ENCODE measurements at places on chromosomes 4 and X. TPM values are rescaled to one million over a fixed set of nuclear protein-coding genes. Genes with fewer than 3 reads are reported as not detected.

GRCh38 chr4:80619070-80619674, 283.6 kb downstream of the CFAP299 start:
- DNase-seq: no peak

GRCh38 chr4:40750461-40751258, 905 bp downstream of the NSUN7 start:
- peak; percentile 3 for DNase-seq

- DNase-seq: peak; percentile 55
Observed at GRCh38 chr4:39613093-39613656, 25.5 kb downstream of the SMIM14 start.

DNA sequence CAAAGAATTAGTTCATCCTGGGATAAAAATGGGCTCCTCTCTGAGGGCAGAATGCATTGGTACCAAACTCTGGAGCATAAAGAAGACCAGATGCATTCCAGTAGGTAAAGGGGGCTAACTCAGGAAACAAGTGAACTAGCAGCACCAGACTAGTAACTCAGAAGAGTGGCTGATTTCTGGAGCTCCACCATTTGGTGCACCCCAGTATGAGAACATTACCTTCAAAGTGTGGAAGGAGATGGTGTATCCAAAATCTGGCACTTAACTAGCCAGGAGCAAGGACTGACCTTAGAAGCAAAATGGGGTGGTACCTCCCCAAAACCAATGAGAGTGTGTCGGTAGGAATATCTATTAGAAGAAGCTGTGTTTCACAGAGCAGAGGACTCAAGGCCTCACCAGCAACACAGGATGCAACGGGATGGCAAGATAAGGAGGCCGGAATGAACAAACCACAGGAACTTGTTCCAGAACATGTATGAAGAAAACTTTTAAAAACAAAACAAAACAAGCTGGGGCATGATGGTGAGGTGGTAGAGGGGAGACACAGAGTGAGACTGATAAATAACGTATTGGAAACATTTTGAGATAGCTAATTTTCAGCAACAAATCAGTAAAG, 142.3 kb downstream of the INPP4B start:
- DNase-seq: no peak

DNA sequence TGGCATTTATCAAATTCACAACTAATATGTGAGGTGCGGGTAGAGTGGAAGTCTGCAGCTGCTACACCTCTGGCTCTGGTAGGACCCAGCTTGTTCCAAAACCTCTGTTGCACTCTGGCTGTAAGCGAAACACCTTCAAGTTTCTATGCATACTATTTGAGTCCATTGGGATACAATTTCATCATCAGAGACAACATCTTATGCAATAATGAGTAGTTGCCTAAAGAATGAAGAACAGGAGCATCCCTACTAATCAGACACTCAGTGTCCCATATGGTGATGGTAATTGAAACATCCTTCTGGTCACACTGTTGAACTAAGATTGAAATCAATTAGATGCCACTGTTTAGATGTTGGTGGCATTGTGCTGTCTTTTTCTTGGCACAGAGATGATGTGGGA, 178.4 kb downstream of the MGST2 start:
- peak; percentile 29 for DNase-seq

GRCh38 chr4:88865046-88865445, 167.4 kb upstream of the NAP1L5 start:
- DNase-seq: peak; percentile 30

DNA sequence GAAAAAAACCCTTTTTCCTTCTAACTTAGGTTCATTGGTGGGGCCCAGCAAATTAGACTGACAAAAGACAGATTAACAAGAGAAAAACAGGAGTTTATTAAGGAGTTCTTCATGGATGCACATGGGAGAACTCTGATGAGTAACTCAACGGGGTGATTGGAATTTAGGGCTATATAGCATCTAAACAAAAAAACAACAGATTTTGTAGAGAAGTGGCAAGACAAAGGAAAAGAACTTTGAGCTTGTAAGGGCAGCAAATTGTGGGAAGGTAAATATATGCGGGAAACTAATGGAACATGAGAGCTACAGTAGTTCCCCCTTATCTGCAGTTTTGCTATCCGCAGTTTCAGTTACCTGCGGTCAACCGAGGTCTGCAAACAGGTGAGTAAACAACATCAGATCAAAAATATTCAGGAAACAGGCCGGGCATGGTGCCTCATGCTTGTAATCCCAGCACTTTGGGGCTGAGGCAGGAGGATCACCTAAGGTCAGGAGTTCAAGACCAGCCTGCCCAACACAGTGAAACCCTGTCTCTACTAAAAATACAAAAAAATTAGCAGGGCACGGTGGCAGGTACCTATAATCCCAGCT, 573.6 kb downstream of the ADGRL3 start:
- no peak for DNase-seq

- no peak for DNase-seq
Observed at GRCh38 chr4:2820216-2820982, 23.2 kb upstream of the ADD1 start.

DNA sequence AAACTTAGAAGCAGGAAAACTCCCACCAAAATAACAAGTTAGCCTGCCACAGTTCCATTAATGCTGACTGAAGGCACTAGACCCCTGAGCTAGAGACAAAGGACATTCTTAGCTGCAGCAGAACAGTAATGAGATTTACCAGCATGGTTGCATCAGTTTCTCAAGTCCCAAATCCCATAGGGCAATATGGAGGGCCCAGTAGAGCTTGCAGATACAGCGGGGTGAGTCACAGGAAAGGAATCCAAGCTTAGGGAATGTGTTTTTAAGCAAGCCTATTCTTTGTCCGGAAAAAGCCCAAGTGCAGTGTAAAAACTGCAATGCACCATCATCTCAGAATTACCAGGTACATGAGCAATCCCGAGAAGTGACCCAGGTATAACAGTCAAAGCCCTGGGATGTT, 51.3 kb upstream of the EXOC1L start:
- DNase-seq: peak; percentile 90

DNA sequence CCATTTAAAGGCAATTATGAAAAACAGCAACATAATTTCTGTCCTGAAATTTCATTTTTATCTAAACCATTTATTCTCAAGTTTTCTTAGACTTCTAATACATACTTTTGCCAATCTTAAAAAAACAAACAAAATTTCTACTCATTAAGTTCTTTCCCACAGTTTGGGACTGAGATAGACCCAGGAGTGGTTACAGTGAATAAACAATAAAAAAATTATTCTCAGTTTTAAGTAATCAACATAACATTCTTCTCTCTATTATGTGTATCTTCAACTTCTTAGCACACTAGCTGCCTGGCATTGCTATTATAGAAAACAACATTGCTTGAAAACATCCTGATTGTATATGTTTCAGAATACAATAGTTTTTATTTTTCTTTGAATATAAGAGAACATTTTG, 532.8 kb downstream of the IL15 start:
- no peak for DNase-seq

DNA sequence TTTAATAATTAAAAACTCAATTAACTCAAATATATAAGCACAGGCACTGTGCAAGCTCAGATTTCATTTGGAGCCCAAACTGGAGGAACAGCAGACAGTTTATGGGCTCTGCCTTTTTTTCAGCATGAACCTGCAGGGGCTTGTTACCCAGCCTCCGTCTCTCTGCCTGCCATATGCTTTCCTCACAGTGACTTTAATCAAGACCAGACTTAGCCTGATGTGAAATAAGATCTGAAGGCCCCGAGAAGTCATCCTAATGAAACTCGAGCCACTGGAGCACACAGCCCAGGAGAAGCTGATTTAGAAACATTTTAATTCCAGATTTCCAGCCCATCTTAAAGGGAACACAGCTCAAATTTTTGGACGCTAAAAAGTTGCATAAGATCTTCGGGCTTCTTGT, 55.6 kb downstream of the SPATA18 start:
- DNase-seq: peak; percentile 38

- no peak for DNase-seq
Observed at GRCh38 chrX:22021751-22022324, 10.3 kb upstream of the PHEX start.

GRCh38 chrX:77070202-77070918, 376.8 kb upstream of the FGF16 start:
- no peak for DNase-seq

DNA sequence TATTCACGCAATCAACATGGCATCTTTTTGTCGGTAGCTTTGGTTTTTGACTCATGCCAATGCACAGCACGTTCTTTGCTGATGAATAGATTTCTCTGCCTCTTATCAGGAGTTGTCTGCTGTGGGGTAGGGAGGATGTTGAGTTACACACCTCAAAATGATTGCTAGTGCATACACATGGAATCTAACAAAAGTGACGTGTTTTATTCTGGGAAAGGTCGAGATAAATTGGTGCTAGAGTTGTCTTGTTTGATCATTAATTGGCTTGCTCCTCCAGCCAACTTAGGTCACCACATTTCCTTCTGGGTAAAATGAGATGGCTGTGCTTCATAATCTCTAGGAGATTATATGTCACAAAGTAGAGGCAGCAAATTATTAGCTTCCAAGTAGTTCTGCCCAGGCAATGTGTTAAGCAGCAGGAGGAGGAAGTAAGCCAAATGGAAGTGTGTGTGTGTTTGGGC, 3.9 kb downstream of the RAB9A start:
- no peak for DNase-seq

PRRG3 gene
- total RNA-seq: not detected

GAGE12J gene
- not detected for total RNA-seq

NLGN3 gene
- 0.43 TPM for total RNA-seq

Data from fibroblast of villous mesenchyme (primary cell).